ENCODE measurements at places on chromosomes 6 and 20.

DNA sequence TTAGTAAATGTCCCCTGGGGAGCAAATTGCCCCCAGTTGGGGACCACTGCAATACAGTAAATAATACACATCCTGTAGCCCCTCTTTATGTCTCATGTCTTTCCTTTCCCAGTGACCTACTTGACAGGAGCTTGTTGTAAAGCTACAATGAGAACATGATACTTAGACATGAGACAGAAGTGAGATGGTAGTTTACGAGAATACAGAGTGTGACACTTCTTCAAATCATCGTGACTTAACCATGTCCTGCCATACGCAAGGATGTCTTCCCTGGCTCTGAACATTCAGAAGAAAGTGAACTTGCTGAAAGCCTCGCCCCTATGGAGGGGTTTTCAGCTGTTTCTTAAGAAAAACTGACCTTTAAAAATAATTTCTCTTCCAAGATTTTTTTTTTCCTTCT, 101.0 kb upstream of the SPACA1 start:
- no peak for DNase-seq

- DNase-seq: no peak
These were observed 166.6 kb downstream of the ARID1B start for GRCh38 chr6:156943816-156944215.

GRCh38 chr20:56171087-56172012, 77.2 kb upstream of the MC3R start:
- DNase-seq: no peak

DNA sequence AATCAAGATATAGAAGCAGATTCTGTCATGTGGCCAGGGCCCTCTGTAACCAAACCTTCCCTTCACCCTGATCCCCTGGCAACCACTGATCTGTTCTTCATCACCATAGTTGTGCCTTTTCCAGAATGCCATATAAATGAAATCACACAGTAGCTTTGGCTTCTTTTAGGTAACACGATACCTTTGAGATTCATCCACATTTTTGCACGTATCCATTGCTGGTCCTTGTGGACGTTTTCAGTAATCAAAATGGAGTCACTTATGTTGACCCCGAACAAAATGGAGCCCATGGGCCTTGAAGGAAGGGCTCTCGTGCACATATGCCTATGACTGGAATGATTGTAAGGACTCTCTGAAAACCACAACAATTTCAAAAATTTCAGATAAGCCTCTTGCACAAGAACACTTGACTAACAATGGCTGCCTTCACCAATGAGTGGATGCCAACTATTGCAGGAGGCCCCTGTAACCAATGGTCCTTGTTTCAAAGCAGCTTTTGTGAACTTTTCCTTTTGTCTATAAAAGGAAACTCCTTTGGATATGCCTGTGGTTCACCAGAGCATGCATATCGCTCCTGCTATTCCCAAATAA, 84.3 kb upstream of the RALY start:
- no peak for DNase-seq

GRCh38 chr6:142693441-142693840, 251.5 kb downstream of the HIVEP2 start:
- DNase-seq: no peak

DNA sequence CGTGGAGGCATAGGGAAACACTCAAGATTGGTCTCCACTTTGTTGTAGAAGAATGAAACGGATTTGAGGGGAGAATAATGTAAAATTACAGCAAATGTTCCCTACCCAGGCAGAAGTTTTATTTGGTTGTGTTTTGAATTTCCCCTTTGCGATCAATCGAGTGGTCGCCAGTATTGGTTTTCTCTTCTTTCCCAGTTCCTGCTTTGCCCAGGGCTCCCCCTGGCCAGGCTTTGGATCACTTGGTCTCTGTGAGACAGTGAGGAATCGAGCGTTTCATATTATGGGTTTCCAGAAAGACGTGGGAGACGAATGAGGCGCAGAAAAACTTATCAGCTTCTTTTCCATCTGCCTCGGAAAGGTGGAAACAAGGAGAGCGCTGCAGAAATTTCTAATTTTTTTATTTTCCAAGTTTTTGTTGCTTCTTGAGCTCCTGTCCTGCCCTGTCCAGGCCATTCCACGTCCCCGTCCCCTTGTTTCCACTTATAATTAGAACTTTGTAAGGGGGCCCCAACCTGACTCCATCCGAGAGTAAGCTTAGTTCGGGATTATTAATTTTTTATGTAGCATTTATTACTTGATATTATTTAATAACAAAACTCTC, 7.5 kb upstream of the TBX18 start:
- DNase-seq: no peak

GRCh38 chr6:161237176-161237575, 36.7 kb downstream of the AGPAT4 start:
- no peak for DNase-seq

DNA sequence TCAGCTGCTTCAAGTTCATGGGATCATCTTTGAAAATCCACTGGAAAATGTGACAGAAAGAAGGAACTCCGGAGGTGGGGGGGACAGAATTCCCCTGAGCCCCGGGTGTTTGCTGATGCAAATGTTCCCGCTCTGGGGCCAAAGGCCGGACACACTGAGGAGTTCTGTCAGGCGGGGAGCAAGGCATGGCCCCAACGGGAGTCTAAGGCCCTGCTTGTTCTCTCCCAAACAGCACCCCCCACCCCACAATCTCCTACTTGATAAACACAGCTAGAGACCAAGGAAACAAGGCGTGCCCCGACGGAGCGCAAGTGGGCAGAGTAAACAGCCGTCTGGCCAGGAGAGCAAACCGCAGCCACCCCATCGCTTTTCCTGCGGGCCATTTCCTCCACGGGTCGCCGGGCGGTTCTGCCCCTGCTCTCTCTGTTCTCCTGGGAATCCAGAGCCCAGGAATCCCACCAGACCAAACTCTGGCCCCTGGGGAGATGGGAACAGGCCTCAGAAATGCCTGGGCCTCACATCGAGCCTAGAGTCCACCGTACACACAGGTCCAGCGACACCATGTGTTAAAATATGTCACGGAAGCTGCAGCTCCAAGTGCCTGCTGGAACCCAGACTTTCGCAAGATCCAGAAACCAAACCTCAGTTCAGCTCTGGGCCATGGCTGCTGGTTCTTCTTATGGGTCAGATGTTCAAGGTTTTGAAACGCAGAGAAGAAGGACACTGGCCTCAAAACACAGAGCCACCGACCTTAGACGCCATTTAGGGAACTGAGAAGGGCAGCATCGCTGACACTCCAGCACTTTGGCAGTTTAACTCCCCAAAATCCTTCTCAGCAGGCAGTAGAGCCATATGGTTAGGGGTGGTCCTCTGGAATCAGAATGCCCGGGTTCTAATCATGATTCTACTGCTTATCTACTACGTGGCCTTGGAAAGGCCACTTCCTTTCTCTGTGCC, 104.2 kb downstream of the PREX1 start:
- no peak for DNase-seq

DNA sequence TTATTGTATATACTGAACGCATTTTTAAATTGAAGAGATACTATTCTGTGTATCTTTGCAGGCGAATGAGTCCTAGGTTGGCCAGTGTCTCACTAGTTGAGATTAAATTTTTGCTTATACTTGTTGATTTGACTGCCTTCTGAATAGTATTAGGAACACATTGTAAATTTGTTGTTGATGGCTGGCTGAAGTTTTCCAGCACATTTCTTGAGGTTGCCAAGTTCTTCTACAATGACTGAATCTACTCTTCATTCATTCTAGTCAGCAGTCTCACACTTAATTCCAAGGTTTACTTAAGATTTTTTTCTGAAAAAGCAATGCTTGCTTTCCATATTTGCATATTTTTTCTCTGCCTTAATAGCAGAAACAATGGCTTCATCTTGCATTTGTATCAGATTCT, 151.7 kb downstream of the ZFAND3 start:
- no peak for DNase-seq

DNA sequence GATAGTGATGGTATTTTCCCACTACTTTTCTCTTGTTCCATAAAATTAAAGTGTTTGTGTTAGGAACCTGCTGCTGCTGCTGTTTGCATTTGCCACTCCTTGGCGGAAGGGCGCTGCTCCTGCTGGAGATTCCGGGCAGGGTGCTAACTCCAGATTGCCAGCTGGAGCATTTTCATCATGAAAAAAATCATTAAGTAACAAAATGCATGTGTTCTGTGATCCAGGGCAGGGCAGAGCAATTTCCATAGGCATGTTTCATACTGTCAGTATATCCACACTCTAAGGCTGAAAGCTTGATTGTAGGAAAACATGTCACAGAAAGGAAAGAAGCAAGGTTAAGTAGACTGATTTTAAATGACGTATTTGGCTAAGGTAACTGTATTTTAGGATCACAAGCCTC, 24.0 kb downstream of the PBOV1 start:
- no peak for DNase-seq

- DNase-seq: no peak
These were observed 24.4 kb downstream of the QKI start for GRCh38 chr6:163438940-163439335.

DNA sequence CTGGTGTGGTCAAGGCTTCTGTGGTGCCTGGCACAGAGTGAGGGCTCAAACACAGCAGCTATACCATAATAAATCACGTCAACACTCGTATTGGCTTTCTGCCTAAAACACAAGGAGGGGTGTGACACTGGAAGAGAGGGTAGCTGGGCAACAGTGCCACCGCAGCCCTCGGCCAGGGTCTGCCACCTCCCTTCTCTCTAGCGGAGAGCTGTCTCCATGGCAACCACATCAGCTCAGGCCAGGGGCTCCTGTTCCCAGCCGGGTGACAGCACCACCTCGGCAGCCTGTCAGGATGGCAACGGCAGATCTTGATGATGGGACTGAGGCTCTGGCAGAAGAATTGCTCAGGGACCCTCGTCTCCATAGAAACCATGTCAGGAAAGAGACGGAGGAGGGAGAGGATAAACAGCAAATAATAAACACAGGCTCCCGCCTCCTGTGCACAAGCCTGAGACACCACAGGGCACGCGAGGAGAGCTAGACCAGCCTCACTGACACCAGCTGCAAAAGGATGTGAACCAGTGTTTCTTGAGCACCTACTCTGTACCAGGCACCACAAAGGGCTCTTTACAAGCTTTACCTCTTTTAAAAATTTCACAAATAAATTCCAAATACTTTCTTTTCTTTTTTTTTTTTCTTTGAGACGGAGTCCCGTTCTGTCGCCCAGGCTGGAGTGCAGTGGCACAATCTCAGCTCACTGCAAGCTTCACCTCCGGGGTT, 50.4 kb upstream of the TLDC2 start:
- DNase-seq: no peak

DNA sequence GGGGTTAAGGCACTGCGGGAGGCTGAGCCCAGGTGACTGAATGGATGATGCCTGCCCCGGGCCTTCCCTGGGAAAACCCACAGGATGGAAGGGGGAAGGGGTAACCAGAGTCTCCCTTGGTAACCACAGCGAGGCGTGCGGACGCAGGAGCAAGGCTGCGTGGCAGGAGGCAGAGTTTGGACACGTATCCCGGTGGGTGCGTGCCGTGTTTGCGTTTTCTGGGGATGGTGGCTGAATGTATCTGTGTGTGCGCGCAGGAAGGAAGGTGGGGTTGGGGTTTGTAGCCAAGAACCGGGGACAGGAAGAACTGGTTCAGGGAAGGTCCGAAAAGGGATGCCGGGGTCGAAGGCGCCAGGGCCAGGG, 1.8 kb downstream of the MDGA1 start:
- no peak for DNase-seq

DNA sequence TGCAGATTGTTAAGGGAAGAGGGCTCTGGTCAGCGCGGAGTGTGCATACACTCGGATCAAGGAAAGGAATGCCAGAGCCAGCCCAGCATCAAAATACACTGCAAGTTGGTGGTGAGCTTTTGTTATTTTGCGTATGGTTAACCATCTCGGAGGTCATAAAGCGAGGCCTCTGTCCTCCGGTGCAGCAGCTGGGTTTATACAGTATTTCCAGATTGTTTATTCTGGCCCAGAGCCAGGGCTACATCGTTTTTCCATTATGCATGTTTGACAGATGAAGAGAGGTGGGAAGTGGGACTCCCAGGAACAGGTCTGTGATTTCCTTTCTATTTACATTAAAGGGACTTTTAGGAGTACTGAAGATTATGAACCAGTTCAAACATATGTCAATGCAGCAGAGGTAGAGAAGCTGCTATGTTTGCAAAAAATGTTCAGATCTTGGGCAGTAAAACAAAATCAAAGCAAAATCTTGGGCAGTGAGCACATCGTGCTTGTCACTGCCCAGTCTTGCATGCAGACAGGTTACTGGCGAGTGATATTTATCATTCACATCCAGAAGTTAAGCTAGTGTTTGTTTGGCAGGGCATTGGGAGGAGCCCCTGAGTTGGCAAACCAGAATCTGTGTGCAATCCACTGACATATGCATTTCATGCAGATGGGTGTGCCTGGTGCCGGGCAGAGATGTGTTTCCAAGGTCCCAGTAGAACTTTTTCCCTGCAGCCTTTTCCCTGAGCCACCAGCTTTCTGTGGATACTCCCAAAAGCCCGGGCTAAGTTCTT, 256.3 kb upstream of the TAB2 start:
- no peak for DNase-seq

DNA sequence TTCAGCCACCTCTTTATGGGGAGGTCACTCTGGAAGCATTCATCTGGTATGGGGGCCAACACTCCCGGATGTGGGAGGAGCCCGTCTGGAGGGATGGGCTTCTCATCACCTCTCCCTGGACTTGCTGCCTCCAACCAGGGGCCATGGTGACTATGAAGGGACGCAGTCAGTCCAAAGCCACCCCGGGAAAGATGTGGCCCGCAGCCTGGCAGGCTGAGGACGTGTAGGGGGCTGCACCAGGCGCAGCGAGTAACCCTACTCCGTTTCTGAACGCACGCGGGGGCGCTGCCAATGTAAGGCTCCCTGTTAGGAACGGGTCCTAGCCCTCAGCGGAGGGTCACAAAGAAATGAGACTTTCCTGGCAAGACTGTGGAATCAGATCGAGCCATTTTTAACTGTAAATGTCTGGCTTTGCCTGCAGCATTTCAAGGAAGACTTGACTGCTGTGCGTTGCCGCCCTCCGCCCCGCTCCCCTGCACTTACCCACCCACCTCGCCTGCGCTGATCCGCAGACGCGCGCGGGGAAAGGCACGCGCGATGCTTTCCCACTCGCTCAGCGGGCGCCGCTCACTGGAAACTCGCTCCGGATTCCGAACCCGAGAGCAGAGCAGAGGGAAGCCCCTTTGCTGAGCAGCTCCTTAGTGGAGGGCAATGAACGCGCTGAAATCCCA, 55.1 kb downstream of the IL20RA start:
- DNase-seq: peak; percentile 76

- DNase-seq: no peak
These were observed 93.9 kb downstream of the SPTLC3 start for GRCh38 chr20:13102694-13103093.

DNA sequence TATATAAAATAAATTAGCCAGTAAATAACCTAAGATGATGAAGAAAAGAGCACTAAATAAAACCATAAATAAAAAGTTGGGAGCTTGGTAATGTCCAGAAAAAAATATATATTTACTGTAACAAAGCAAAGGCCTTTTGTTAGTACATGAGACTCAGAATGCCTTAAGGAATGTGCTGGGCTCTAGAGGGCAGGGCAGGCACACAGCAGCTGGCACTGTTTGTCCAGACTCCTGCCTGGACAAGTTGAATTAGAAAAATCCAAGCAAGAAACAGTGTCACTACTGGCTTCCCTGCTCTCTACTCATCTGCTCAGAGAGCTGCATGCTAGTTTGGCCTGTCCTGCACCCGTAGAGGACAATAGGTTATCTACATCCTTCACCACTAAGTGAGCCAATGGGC, 8.8 kb downstream of the DEFB129 start:
- no peak for DNase-seq

- DNase-seq: peak; percentile 74
These were observed 697 bp upstream of the CEP43 start for GRCh38 chr6:166998256-166999144.
